ENCODE measurements at places on chromosomes 16 and 17.

- DNase-seq = no peak
Observed at GRCh38 chr17:31857920-31858641, 963 bp downstream of the COPRS start.

DNA sequence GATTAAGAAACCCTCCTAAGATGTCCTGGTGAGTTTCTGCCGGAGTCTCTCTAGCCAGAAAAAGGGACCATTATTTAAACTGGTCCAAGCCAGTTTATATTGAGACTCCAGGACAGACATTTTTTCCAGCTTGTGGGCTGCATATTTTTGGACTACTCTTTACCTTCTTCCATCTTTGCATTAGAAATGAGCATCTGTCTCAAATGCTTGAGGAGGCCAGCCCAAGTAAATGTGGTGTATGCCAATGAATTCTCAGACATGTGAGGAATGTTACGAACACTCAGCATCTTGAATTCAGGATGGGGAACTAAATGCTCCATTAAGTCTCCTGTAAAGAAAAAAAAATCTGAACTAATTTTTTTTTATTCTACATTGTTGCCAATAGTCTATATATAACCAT, 18.4 kb downstream of the TUBD1 start:
- no peak for DNase-seq

DNA sequence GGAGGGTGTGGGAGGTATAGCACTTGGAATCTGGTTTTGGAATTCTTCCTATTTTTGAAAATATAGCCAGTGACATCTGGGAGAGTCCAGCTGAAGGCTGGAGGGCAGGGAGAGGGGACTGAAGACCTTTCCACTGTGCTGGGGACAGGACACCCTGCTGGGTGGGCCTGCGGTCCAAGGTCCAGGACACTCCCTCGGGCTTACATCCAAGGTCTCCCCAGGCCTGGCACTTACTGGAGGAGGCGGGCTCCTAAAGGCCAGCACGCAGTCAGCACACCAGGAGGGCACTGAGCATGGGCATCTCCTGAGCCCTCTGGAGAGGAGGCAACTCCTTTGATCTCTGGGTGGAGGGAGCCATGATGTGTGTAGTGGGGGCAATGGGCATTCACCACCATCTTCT, 35.5 kb upstream of the ETV4 start:
- no peak for DNase-seq

DNA sequence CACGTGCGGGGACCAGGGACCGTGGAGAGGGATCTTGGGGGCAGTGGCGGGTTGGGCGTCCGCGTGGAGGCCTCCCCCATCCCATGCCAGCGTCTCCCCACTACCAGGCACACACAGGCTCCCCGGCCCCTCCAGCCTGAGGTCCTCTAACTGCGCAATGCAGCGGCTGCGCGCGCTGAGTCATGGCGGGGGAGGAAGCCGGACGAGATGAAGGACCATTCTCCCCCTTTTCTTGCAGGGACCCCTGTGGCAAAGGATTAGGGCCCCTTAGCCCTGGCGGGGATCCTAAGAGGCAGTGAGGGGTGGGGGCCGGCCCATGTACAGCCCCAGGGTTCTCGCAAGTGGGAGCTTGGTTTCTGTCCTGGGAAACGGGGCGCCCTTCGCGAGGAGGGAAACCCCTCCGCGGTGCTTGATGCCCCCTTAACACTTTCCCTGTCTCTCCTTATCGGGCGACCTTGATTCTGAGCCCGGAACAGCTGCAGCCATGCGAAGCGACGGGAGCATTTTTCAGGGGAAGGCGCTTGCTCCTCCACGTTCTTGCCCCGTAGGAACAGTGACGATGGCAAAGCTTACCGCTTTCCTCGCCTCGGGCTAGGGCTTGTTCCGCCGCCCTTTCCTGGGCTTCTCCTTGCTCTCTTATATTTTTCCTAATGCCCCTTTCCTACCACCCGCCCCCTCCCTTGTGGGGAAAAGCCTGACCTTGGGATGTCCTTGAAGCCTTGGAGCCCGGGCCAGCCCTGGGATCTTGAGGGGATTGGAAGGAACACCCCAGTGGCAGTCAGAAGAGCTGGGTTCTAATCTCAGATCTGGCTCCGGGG, 592 bp downstream of the ALDOA start:
- peak; percentile 21 for DNase-seq

DNA sequence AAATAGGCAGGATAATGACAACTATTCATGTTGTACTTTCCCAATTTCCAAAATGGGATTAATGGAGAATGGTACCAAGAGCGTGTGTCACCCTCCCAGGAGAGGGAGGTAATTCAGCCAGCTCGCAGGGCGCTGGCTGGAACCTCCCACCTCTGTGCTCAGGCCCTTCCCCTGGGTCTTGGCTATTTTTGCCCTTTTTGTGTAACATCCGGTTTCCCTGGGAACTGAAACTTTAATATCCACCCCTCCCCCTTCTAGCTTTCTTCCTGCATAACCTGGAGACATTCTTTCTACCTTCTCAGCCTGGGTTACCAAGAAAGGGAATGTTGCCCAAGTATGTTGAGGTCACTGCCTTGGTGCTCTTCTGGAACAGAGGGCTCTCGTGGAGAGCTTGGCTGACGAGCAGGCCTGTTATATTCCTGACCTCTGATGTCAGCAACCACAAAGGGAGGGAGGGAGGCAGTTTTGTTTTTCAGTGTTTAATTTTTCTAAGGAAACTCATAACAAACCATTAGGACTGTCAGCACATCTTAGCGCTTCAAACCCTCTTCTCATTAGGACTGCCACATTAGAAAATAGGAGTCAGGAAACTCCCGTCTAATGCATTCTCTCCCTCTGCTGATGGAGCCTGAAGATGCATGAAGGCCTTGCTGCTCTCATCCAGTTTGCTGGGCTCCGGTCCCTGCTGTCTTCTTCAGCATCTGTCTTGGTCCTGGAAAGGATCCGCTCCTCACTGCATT, 25.6 kb downstream of the ITGB3 start:
- DNase-seq = peak; percentile 100

DNA sequence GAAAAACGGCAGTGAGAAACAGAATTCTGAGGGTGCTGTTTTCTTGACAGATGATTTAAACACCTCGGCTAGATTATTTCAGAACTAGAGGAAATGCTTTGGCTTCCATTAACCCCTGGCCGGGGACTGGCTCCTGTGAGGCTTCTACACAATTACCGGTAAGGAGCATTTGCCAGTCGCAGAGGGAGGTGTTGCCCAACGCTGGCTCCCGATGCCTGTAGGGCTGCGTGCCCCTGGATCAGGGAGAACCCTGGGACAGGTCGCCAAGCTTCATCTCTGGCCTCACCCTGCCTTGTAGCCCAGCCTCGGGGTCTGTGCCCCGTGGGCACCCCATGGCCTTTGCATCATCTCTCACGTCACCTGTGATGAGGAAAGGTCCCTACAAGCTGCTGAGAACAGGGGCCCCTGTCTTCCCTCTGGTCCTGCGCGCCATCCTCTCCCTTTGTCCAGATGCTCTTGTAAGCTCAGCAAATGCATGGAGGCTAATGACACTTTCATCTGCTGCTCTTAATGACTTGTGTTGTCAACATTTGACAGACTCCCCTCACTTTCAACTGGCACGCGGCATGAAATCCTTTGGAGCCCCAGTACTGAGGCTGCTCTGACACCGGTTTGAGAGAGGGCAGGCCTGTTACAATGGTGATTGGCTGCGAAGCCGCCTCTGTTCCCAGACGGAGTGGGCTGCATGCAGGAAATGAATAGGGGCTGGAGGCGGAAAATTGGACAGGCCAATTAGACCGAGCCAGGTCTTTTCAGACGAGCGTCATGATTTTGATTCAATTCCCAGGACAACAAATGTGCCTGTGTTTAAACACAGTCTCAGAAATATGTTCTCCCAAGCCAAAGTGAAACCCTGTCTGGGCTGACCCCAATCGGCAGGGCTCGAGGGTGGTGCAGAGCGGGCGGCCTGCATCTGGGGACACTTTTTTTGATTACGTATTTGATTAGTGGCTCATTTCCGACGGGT, 85.5 kb upstream of the DOC2B start:
- DNase-seq = no peak

GRCh38 chr16:30136971-30137605, 14.1 kb upstream of the MAPK3 start:
- DNase-seq = no peak

GRCh38 chr17:45170931-45171337, 9.3 kb downstream of the HEXIM2 start:
- DNase-seq = peak; percentile 55
